ENCODE measurements at places on chromosomes 1 and 21.

DNA sequence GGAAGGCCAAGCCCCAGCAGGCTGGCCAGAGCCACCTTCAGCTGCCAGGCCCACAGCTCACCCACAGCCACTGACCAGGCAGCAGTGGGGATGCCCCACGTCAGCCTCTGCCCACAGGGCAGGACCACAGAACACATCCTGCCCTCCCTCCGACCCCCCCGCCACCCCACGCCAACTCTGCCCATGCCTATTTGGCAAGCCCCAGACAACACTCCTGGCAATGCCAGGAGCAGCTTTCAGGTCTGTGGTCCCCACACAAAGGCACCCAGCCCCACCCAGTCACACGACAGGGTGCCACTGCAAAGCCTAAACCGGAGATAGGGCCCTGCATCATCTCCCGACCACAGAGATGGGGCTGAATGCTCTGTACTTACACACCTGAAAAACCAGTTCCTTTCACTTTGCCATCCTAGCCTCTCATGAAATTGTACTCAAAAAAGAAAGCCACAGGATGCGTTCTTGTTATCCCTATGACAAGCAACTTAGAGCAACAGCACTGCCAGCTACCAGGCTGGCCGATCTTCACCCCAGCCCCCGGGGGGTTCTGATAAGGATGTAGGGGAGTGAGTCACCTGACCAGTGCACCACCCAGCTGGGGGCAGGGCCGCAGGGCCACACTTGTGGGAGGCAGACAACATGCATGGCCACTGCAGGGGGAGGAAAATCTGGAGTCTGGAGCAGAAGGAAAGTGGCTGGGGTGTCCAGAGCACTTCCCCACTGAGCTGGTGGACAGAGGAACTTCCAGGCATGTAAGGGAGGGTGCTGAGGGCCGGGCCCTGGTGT is 36.2 kb downstream of the UBE2G2 start:
- no peak for DNase-seq

DNA sequence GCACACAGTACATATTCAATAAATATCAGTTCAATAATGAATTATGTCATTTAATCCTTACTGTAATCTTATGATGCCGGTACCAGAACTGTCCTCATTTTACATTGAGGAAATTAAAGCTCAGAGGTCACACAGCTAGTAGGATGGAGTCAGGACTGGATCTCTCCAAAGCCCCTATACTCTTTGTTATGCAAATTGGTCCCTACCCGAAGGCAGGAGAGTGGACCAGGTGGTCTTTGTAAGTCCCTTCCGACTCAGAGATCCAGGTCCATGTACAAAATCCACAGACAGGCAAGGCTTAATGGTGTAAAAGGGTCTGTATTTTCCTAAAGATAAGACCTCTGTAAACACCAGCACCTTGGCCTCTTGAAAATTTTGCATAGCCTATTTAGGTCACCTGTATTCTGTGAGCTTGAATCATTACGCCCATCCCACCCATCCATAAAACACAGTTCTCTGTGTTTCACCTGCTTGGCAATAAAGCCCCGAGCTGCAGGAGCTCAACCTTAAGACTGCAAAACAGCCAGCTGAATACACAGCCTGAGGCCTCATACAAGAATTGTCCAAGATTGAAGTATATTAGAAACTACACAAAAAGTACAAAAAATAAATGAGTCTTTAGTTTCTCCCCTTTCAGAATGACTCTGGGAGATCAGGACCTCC is 41.7 kb downstream of the PLXNA2 start:
- DNase-seq = no peak

GRCh38 chr1:16174886-16175598 is 19.2 kb upstream of the EPHA2 start:
- DNase-seq = no peak

DNA sequence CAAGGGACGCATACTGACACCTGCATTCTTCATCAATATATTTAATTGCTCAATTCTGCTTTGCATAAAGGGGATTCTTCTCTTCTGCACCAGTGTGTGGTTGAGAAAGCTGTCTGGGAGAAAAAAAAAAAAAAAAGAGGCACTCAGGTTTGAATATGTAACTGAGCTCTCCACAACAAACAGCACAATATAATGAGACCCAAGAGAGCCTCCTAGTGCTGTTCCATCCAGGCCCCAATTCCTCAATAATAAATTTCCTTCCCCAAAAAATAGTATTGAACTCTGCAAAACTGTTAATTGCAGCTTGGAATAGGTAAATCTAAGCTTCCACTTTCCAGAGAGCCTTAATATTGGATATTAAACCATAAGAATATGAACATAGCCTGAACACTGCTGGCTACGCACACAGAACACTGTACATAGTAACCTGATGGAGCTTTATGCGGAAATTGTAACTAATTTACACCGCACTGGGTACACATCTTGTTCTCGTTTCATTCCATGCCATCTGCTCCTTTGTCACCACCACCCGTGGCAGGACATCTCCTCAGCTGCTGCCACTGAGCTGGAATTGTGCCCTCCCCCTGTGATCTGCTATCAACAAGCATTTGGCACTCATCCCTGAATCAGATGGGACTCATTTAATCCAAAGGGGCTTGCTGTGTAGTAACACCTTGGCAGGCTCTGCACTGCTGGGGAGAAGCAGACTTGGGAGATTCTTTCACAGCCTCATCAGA is 272.0 kb downstream of the HHIPL2 start:
- no peak for DNase-seq

Measured in lower leg skin (tissue), 4 donors.